ENCODE measurements at places on chromosomes 13 and 19. TPM values are rescaled to one million over a fixed set of nuclear protein-coding genes. Genes with fewer than 3 reads are reported as not detected.

DNA sequence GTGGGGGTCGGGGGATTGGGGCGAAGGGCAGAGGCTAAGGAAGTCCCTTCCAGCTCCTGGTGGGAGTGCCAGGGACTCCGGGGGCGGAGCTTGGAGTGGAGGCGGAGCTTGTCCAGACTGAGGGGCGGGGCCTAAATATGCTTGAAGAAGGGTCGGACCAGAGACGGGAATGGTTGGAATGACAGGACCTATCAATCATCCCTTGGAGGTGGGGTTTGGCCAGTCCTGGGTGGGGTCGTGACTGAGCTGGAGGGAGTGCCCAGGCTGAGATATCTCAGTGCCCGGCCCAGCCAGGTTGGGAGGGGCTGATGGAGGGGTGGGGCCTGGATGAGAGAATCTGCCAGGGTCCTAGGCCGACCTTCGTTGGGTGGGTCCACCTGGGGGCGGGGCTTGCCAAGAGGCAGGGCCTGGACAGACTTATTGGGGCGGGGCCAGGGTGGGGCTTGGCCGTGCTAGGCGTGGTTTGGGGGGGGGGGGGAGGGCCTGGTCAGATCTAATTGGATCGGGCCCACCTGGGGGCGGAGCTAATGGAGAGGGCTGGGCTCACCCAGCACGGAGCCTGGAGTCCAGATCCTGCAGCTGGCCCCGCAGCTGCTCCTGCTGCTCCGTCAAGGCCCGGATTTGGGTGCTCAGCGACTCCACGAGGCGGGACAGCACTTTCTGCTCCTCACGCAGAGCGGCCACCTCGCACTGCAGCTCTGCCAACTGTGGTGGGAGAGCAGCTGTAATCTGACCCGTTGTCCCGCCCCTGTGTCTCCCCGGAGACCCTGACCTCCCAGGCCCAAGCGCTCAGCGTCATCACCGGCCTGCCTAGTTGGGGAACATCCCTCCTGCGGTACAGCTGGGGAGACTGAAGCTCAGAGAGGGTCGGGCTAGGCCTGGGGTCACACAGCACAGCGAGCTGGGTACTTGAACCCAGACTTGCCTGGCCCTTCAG is 2.6 kb upstream of the WIZ start:
- peak; percentile 95 for DNase-seq

DNA sequence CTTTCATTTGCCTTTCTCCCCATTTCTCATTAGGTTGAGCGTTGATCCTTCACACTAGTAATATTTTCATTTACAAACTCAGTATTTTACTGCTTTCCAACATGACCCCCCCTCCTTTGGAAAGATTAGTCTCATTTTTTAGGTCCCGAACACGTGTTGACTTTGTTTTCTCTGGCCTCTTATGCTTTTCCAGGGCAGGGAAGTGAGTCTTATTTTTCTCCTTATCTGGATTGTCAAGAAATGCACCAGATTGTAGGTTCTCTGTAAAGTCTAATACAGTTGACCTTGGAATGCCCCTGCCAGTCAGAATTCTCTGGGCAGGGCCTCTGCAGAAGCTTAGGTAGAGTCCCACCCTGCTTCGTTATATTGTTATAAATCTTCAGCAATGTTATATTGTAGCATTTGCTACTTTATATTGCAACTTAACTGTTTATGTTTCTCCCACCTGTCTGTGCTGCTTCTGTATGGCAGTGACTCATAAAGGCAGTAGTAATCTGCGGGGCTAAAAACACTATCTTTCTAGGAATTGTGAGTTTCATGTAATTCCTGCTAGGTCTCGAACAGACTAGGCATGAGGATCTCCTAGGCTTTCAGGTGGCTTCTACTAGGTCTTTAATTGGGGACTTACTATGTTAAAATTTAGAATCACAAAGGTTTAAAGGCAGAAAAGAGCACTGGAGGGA is 2.0 kb downstream of the TDRD3 start:
- DNase-seq = no peak

Gene ADGRL1
- 26.1 TPM for total RNA-seq

- no peak for DNase-seq
Observed at GRCh38 chr13:26062853-26063444, 11.1 kb upstream of the SHISA2 start.

- DNase-seq = no peak
Observed at GRCh38 chr13:50309318-50309717, 294.1 kb downstream of the KCNRG start.

- no peak for DNase-seq
Observed at GRCh38 chr19:1691589-1692290, 39.3 kb upstream of the TCF3 start.

GRCh38 chr13:50421473-50422130 is 406.4 kb downstream of the KCNRG start:
- DNase-seq = no peak

Gene SHISA2
- total RNA-seq = 0.15 TPM

GRCh38 chr13:37460166-37460565 is 138.4 kb downstream of the POSTN start:
- no peak for DNase-seq

Gene ARRDC5
- total RNA-seq = not detected

Gene RXFP2
- total RNA-seq = not detected

- no peak for DNase-seq
Observed at GRCh38 chr13:45416516-45417128, 1.6 kb downstream of the SLC25A30 start.

DNA sequence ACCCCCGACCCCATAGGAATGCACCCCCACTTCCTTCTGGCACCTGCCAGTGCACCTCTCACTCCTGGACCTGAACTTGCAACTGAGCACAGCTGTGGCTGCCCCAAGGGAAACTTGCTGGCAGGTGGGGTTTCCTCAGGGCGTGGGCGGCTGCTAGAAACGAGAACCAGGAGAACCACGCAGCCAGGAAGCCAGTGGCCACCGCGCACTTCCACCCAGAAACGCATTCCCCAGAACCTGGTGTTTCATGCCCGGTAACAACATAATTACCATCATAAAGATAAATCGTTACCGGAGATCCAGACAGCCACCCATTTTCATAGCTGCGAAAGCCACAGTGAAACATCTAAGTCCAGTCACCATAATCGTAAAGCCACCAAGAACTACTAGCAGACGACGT is 75.2 kb upstream of the C13orf46 start:
- DNase-seq = no peak

GRCh38 chr13:48443442-48444208 is 30.7 kb upstream of the LPAR6 start:
- no peak for DNase-seq

DNA sequence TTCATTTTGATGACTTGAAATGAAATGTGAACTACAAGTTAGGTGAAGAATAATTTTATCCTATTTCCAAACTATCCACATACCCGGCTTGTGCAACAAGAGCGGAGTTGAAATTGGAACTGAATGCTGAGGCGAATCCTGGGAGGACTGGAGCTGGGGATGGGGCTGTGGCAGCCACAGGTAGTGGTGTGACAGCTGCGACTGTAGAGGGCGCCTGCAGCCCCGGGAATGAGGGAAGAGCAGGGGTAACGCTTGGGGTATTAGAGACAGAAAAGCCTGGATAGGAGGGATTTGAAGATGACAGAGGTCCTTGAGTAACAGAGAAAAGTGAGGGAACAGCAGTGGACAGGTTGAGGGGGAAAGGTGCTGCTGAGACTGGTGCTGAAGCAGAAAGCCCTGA is 22.0 kb upstream of the STOML3 start:
- no peak for DNase-seq

- no peak for DNase-seq
Observed at GRCh38 chr19:13207237-13207845, 57.1 kb downstream of the IER2 start.

DNA sequence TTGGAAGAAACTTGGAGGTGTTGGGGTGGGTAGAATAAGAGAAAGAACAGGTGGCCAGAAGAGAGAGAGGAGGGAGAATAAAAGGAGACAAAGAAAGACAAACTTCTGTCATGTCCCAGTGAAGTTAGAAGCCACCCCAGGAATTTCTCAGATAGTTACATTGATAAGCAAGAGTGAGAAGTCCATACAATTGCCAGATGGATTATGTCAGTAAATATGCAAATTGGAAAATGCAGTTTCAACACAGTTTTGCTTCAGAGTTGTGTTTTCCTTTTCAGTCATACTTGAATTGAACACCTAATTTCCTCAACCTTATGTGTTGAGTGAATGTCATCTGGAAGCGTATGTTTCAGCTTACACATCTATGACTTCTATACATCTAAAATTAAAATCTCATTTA is 139.2 kb downstream of the RXFP2 start:
- DNase-seq = no peak

Gene C19orf38
- total RNA-seq = 1.2 TPM

GRCh38 chr19:12720851-12721655 is 2.7 kb downstream of the TNPO2 start:
- DNase-seq = peak; percentile 50

All from left cardiac atrium (tissue), 4 donors.